ENCODE measurements at places on chromosomes 11 and 22.
A peak's percentile ranks its signal among the peaks of the same experiment; 100 is the strongest.

- peaks cover 16% of the 10 kb centered on the region for H3K4me1 ChIP-seq
- no peak for DNase-seq
- no peak overlapping the region for H3K27ac ChIP-seq
- no peak overlapping the region for H3K4me3 ChIP-seq
Measured at GRCh38 chr11:102343809-102344208, 3.2 kb upstream of the BIRC2 start.

- no peaks in the 10 kb centered on the region for H3K27me3 ChIP-seq
- H3K27ac ChIP-seq = no peak overlapping the region
- peaks cover 18% of the 10 kb centered on the region for H3K36me3 ChIP-seq
- no peaks in the 10 kb centered on the region for H3K4me1 ChIP-seq
Measured at GRCh38 chr22:49561338-49561737, 266.3 kb downstream of the BRD1 start.

- DNase-seq = no peak
- no peaks in the 10 kb centered on the region for H3K36me3 ChIP-seq
- H3K27ac ChIP-seq = no peak overlapping the region
- no peak overlapping the region for H3K4me3 ChIP-seq
- H3K27me3 ChIP-seq = no peaks in the 10 kb centered on the region
Measured at GRCh38 chr11:45234306-45235006, 51.7 kb downstream of the SYT13 start.

DNA sequence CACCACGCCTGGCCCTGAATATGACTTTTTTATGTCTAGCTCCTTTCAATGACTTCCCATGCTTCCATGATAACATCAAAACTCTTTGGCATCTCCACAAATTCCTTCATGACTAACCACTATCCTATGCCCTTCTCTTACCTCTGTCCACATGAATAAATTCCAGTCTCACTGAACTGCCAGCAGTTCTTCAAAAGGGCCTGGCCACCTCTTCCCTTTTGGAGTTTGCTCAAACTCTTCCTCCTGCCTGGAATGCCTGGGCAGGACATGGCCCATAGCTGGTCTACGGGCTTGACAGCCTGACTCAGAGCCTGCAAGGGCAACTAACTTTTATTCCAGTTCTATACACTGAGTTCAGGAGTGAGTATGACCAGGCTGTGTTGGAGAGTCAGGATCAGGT, 41.8 kb upstream of the ZBTB16 start:
- no peak for DNase-seq
- no peaks in the 10 kb centered on the region for H3K36me3 ChIP-seq
- no peak overlapping the region for H3K4me3 ChIP-seq
- no peaks in the 10 kb centered on the region for H3K4me1 ChIP-seq
- H3K27ac ChIP-seq = no peak overlapping the region

DNA sequence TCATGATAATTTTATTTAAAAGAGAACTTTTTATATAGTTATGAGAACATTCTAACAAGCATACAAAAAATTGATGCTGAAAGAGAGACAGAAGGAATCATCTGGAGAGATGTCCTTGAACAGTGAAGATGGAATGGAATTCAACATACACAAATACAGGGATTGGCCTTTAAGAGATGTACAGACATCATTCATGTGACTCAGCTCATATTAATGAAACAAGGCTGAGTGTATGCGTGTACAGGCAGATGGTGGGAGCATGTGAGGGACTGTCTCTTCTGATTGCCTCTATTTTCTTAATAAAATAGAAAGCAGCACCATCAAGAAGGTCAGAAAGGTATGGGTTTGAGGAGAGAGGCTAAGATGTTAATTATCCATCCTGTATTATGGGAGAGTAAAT, 793.3 kb downstream of the CNTN5 start:
- no peaks in the 10 kb centered on the region for H3K27me3 ChIP-seq
- H3K27ac ChIP-seq = no peak overlapping the region
- H3K4me1 ChIP-seq = no peaks in the 10 kb centered on the region
- H3K36me3 ChIP-seq = no peaks in the 10 kb centered on the region
- DNase-seq = no peak
- no peak overlapping the region for H3K4me3 ChIP-seq

- H3K4me1 ChIP-seq = peaks cover 4% of the 10 kb centered on the region
- no peaks in the 10 kb centered on the region for H3K36me3 ChIP-seq
- no peak for DNase-seq
- H3K4me3 ChIP-seq = no peak overlapping the region
Measured at GRCh38 chr22:23722160-23722559, 28.8 kb downstream of the ZNF70 start.

DNA sequence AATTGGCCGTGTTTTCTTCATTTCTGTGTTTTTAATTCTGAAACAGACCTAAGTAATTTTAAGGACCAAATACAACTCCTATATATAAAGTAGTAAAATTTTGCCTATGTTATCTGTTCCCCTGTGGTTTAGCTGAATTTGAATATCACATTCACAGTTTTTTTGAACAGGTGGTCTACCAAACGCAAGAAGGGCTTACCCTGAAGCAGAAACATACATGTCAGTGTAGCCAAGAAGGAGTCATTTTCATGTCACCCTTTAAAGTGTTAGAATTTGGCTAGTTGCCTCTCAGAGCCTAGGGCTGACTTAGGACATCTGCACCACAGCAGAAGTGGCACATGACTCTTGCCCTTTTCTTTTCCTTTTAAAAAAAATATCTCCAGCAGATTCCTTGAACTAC, 34.3 kb downstream of the MYBPC3 start:
- peaks cover 14% of the 10 kb centered on the region for H3K36me3 ChIP-seq
- H3K4me3 ChIP-seq = peak overlapping the region; percentile 43

GRCh38 chr11:120254788-120255518, 15.0 kb downstream of the POU2F3 start:
- no peaks in the 10 kb centered on the region for H3K27me3 ChIP-seq
- H3K36me3 ChIP-seq = no peaks in the 10 kb centered on the region
- peak; percentile 87 for DNase-seq

- no peaks in the 10 kb centered on the region for H3K36me3 ChIP-seq
- no peak overlapping the region for H3K4me3 ChIP-seq
- peaks cover 18% of the 10 kb centered on the region for H3K4me1 ChIP-seq
- H3K27me3 ChIP-seq = no peaks in the 10 kb centered on the region
Measured at GRCh38 chr11:47946682-47947559, 33.4 kb upstream of the PTPRJ start.

DNA sequence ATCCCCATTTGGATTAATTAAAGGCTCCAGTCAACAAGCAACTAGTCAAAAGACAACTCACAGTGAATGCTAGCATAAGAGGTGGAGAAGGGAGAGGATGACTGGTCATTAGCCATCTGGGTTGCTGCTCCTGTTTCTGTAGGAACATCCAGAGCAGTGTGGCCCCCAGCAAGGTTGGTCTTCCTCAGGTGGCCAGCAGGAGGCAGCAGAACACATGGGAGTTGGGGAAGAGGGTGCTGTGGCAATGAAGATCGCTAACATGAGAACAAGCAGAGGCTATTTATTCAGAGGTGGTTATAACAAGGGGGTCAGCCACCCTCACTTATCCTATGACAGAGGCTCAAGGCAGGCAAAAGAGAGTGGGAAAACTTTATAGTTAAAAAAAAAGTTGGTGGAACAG, 21.3 kb downstream of the IZUMO1R start:
- peak; percentile 95 for DNase-seq
- no peak overlapping the region for H3K27ac ChIP-seq
- H3K36me3 ChIP-seq = no peaks in the 10 kb centered on the region
- no peaks in the 10 kb centered on the region for H3K4me1 ChIP-seq

DNA sequence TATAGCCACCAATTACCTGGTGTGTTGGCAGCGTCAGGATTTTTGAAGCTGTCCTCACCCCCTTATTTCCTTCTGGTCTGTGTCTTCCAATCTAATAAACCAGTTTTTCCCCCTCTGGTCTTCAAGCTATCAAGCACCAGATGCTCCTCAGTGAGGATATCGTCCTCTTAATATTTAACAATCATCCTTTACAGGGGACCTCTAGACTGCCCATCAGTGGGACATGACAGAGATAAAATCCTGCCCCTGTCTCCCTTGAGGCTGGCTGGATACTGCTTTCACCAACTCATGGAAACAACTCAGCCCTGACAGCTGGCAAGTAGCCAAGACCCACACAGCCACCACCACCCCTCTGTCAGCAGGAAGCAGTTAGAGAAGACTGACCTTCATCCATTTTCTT, 421.0 kb upstream of the API5 start:
- H3K36me3 ChIP-seq = no peaks in the 10 kb centered on the region
- H3K4me3 ChIP-seq = no peak overlapping the region
- no peak for DNase-seq
- H3K27me3 ChIP-seq = no peaks in the 10 kb centered on the region
- no peaks in the 10 kb centered on the region for H3K4me1 ChIP-seq

DNA sequence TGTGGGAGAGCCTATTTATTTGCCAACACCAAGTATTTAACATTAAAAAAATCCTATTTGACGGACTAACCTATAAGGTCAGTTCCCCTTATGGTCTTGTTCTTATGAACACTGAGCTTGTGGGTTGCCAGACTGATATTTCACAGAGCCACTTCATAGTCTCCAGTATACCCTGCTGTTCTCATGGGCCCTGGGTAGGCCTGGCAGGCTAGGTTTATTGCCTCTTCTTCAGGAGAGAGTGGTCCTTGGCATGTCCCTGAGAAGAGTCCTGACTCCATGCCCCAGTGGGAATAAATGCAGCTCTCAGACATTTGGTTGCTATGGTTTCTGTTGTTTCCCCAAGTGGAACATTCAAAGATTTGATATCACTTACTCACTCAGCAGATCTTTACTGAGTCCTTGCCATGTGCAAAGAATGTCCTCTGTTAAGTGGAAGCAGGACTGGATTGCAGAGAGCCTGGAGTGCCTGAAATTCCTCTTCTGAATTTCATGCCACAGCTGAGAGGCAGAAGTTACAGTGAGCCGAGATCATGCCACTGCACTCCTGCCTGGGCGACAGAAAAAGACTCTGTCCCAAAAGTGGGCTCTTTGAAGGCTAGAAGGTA, 15.7 kb downstream of the SLC5A1 start:
- H3K27me3 ChIP-seq = no peaks in the 10 kb centered on the region
- H3K4me3 ChIP-seq = no peak overlapping the region
- no peak overlapping the region for H3K27ac ChIP-seq
- H3K36me3 ChIP-seq = no peaks in the 10 kb centered on the region
- no peaks in the 10 kb centered on the region for H3K4me1 ChIP-seq
- DNase-seq = no peak

DNA sequence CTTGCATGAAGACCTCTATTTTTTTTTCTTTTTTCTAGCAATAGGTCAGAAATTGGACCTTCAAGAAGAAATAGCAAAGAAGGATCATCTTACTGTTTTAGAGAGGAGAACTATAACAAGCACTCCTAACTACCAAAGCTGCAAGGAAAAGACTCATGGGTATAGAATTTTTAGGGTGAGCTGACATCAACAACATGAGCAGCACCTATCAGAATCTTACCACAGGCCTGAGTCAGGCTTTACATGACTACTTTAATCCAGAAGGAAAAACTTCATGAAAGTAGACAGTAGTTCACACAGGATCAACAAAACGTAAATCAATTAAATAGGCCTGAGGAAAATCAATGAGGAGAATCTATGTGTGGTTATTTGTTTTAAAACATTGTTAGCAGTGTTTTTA, 130.5 kb downstream of the FAM76B start:
- peaks cover 4% of the 10 kb centered on the region for H3K27me3 ChIP-seq
- DNase-seq = no peak
- no peaks in the 10 kb centered on the region for H3K4me1 ChIP-seq
- H3K27ac ChIP-seq = no peak overlapping the region
- no peak overlapping the region for H3K4me3 ChIP-seq

DNA sequence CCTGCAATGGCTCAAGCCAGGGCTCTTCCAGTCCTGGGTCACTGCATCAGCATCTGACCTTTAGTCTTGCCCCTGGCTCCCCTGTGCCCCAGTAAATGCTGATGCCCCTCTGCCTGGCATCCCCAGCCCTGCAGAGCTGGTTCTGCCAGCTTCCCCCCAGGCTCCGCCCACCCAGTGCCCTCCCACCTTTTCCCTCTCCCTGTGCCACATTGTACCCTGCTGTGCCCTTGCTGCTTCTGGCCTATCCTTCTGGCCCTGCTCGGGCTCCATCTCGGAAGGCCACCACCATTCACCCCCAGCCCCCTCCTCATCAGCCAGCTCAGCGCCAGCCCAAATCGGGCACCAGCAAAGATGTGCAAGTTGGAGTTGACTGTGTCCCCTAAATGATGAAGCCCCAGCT, 7.4 kb downstream of the CAPN5 start:
- DNase-seq = no peak
- H3K36me3 ChIP-seq = no peaks in the 10 kb centered on the region
- H3K27ac ChIP-seq = no peak overlapping the region
- no peak overlapping the region for H3K4me3 ChIP-seq
- H3K27me3 ChIP-seq = no peaks in the 10 kb centered on the region
- no peaks in the 10 kb centered on the region for H3K4me1 ChIP-seq

DNA sequence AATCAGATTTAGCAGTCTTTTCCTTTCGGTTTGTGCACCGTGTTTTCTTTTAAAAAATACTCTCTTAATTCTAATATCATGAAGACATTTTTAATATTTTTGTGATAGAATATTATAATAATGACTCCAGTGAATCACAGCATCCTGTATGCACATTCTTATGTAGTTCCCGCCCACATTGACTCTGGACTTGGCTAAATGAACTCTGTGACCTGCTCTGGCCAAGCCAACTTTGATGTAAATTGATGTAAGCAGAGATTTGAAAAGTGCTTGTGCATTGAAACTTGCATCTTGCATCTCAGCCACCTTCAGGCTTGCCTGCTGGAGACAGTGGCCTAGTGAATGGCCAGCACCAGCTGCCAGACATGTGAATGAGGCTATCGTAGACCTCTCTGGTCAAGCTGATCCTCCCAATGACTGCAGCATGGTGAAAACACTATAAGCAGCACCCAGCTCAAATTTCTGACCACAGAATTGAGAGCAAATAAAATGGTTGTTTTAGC, 29.2 kb upstream of the PGM2L1 start:
- H3K27me3 ChIP-seq = no peaks in the 10 kb centered on the region
- H3K4me1 ChIP-seq = no peaks in the 10 kb centered on the region
- no peak overlapping the region for H3K27ac ChIP-seq

DNA sequence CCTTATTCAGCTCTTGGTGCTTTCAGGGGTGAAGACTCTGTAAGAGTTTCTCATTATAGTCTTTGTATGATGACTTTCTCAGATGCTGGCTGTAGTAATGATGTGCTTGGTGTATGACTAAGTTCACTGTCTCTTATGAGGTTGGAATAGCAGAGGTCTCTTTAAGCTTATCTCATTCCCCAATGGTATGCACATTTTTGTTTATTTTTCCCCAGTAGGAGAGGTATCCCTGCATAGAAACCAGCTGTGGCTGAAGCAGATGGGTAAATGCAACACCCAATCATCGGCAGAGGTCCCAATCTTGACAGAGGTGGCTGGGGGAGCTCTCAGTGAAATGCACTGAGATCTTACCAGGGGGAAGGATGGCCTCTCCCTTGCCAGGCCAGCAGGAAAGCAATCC, 34.6 kb downstream of the BBOX1 start:
- H3K27me3 ChIP-seq = no peaks in the 10 kb centered on the region
- no peak overlapping the region for H3K27ac ChIP-seq
- no peak overlapping the region for H3K4me3 ChIP-seq
- no peak for DNase-seq

All from Karpas-422 (cell line).